ENCODE measurements at places on chromosomes 2 and 18.
A peak's percentile ranks its signal among the peaks of the same experiment; 100 is the strongest.

GRCh38 chr2:37365669-37366068, 21.2 kb downstream of the QPCT start:
- peak; percentile 60 for DNase-seq

GRCh38 chr2:46310446-46310845, 13.2 kb downstream of the EPAS1 start:
- no peak for DNase-seq

DNA sequence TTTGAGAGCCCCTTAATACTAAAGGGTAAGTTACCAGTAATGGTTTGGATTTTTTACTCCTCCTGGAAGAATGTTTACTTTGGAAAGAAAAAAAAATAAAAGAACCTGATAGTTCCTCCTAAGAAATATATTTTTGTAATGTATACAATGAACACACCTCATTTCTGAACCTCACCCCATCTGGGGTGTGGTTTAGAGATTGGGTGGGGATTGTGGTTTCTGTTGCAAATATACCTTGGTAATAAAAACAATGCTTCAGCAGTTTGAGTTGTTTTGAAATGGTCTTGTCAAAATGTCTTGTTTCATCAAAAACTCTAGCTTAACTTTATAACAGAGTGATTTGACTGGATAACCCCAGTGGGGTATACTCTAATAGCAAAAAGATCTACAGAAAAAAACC, 448.9 kb upstream of the MEIS1 start:
- DNase-seq, result peak; percentile 5

- DNase-seq, result peak; percentile 89
These were observed 46.8 kb downstream of the EPG5 start for GRCh38 chr18:45920367-45920766.

Measured in mammary epithelial cell (primary cell).